Neuronal stem cell (in vitro differentiated cells): ENCODE measurements at places on chromosomes 12 and 14.
A peak's percentile ranks its signal among the peaks of the same experiment; 100 is the strongest.

- DNase-seq: no peak
These were observed 2.8 kb downstream of the SLC38A2 start for GRCh38 chr12:46369474-46370379.

- DNase-seq: peak; percentile 58
These were observed 39.8 kb downstream of the GRIN2B start for GRCh38 chr12:13941258-13942249.

DNA sequence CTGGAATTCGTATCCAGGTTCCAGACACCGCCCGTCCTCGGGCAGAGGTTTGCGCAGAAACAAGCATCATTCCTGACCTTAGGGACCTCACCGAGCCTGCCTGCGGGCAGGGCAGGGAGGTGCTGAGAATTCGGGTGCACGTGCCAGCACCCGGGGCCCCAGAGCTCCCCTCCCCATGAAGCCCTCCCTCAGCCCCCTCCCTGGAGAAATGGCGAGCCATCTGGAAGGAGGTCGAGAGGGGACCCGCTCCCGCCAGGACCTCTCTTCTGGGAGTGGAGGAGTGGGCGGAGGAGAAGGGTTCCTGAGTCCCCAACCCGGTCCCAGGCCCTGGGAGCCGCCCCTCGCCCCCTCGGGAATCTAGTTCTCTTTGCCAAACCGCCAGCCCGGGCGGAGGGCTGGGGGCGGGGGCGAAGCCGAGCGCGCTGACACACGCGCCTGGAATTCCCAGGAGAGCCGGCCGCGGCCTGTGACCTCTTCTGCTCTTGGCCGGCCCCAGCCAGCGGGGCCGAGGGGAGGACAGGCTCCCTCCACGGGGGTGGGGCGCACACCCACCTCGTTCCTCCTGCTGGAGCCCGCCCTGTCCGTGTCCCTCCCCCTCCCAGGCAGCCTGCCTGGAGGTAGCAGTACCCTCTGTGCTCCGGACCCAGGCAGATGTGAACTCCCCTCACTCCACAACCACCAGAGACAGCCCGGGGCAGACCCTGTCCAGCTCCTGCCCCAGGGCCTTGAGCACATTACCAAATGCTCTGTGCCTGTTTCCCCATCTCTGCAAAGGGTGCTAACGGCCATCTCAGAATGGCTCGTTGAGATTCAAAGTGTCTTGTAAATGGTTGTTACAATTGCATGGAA is 23.0 kb upstream of the GPR132 start:
- DNase-seq: peak; percentile 77

DNA sequence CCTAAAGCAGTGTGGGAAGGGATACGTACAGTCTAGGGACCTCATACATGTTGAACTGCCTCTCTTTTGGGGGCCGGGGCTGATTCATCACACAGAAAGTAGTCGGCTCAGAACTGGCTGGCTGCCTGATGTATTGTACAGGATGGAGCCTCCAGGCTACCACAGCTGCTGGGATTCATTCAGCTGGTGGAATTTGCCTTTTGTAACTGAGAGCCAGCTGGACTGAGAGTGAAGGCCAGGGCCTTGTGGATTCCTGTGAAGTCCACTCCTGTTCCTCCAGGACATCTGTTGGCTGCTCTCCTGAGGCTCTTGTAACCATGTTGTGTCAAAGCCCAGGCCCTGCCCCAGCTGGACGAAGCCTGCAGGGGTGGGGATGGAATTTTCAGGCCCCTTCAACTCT is 116.3 kb upstream of the PRICKLE1 start:
- peak; percentile 8 for DNase-seq

- no peak for DNase-seq
These were observed 759.5 kb upstream of the TBX3 start for GRCh38 chr12:115443351-115443938.
